ENCODE measurements at places on chromosomes 4 and X.

GRCh38 chr4:176270669-176271068, 1.6 kb upstream of the ASB5 start:
- DNase-seq = peak; percentile 42

DNA sequence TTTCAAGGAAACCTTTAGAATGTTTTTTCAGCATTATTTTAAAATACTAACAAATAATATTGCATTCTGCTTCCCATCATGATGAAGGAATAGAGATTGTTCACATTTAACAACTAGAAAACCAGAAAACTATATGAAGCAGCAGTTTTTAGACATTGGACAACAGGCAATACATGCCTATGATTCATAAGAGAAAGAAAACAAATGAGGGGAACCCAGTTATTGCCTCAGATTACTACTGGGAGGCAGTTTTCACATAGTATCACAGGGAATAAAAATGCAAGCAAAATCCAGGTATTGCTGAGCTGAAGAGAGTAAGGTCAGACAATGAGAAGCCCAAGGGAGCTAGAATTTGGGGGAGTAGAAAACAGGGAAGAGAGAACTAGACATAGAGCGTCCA, 373.6 kb downstream of the MAPK10 start:
- DNase-seq = no peak

- DNase-seq = peak; percentile 67
These were observed 3.2 kb downstream of the HTRA3 start for GRCh38 chr4:8272472-8273428.

- no peak for DNase-seq
These were observed 69.6 kb downstream of the HOPX start for GRCh38 chr4:56611501-56611900.

GRCh38 chrX:11464836-11465463, 171.7 kb downstream of the AMELX start:
- no peak for DNase-seq

GRCh38 chr4:109739547-109739946, 9.7 kb upstream of the PLA2G12A start:
- no peak for DNase-seq

Data from suppressor macrophage treated with lipopolysaccharide for 1 hour (primary cell).